Upper lobe of right lung (tissue), 1 donor: ENCODE measurements at places on chromosomes 3 and 15. TPM values are rescaled to one million over a fixed set of nuclear protein-coding genes. Genes with fewer than 3 reads are reported as not detected.

DNA sequence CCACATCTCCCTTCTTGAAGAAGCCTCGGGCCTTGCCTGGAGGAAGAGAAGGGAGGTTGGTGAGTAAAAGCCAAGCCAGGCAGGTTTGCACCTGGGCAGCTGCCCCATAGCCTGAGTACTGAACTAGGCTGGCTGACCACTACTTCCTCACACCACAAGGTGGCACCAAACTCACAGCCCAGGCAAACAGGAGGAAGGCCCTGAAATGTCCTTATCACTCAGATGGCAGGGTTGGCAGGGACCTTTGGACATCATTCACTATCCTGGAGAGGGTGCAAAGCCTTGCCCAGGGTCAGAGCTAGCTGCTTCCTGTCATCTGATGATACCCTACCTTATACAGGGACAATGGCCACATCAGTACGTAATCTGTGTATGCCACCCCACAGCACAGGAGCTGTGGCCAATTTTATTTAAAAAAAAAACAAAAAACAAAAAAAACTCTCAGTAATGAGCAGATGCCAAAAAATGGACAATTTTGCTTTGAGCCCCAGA lies 2.2 kb upstream of the GRAMD2A start:
- peak; percentile 82 for DNase-seq

DNA sequence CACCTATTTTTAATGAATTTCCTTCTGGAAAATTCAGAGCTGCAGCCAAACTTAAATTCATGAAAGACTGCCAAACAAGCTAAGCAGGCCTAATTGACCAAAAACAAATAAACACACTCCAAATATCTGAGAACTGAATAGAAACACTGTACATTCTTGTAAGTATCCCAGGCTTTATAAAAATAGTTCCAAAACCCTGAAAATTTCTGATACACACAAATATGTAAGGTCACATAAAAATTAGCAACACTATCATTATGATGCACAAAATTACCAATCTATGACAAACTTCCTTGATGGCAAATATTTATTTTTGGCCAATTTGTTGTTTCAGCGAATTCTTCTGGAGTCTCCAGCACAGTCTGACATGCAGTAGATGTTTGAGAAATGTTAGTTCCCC lies 117.9 kb upstream of the UBE2E2 start:
- no peak for DNase-seq

DNA sequence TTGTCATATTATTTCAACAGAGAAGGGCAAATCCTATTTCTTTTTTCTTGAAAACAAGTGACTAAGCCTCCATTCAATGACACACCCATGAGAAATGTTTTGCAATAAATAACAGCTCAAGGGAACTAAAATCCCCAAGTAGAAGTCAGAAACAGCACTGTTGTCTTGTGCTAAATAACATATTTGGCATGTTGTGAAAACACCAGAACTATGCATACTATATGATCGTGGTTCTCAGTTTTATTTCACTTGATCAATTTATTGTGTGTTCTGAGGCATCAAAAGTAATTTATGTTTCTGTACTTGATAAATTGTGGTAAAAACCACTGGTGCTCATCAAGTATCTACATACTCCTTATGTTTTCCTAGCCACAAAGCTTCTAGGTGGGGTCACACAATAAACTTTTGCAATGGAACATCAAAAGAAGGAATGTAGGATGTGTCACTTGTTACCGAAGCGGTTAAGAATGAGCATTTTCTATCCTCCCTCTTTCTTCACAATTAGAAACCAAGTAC lies 691.7 kb upstream of the CBLB start:
- DNase-seq = no peak

- no peak for DNase-seq
Observed at GRCh38 chr15:90376789-90377188, 11.3 kb upstream of the IQGAP1 start.

GRCh38 chr3:2547049-2547448 lies 448.4 kb downstream of the CNTN4 start:
- DNase-seq = no peak

DNA sequence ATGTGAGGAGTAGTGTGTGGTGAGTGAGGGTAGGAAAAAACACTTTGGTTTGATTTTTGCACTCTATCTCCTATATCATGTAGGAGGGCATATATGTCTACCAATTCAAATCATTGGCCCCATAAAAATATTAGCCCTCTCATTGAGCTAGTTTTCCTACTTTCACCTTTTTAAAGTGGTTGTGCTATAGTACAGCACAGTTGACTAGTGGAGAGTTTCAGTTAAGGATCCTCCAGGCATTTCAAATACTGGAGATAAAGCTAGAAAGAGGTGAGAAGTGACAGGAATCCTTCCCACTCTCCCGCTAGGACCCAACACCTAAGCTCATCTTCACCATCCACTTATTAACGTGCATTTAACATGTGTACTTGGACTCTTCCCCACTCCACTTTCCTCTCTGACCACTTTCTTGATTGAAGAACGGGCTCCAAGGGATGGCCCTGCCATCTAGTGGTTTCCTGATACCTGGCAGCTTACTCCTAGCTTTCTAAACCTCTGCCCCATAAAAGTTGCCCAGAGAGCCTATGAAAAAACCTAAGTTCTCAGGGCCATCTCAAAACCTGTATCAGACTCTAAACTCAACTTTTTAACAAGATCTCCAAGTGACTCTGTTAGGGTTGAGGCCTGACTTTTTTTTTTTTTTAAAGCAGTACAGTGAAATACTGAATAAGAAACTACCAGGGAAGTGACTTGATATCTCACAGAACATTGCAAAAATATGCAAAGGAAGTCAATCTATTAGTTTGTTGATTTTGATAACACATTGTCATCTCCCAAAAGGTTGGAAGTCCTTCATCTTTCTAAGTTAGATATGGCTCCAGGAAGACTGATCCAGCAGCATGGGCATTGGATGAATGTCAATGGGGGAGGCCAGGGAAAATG lies 17.9 kb downstream of the IL12A start:
- DNase-seq = no peak

DNA sequence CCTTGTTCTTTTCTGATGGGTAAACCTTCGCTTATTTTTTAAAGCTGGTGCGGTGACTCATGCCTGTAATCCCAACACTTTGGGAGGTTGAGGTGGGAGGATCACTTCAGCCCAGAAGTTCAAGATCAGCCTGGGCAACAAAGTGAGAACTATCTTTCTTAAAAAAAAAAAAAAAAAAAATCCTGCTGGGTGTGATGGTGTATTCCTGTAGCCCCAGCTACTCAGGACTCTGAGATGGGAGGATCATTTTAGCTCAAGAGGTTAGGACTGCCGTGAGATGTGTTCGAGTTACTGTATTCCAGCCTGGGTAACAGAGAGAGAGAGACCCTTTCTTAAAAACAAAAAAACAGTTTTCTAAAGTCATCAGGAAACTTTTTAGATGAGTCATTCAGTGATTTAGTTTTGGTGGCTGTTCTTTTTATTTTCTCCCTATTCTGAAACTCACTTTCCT lies 37.7 kb downstream of the SLMAP start:
- DNase-seq = no peak

GRCh38 chr3:40240921-40241320 lies 68.6 kb upstream of the EIF1B start:
- no peak for DNase-seq

- DNase-seq = no peak
Observed at GRCh38 chr3:112315791-112316190, 17.2 kb upstream of the CD200 start.

- no peak for DNase-seq
Observed at GRCh38 chr15:74405823-74406222, 27.9 kb downstream of the SEMA7A start.

DNA sequence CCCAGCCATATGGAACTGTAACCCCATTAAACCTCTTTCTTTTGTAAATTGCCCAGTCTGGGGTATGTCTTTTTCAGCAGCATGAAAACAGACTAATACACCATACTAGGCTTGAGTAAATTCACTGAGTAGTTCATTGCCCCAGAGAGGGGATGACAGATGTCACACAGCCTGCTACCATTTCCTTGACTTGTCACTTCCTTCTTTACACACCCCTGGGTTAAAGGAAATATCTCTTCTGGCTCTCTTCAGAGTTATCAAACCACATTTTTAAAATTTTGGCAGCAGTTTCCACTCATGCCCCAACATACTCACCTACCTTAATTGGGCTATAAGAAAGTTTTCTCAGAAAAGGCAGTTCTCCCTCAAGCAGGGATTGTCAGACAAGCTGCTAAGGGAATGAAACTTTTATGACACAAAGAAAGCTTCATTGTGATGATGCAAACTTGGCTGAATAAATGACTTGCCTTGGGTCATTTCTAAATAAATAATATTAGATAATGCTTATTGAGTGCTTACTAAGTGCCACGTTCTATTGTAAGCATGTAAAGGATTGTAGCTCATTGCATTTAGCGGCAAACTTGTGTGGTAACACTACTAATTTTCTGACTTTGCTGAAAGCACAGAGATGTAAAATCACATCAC lies 68.0 kb upstream of the RBMS3 start:
- no peak for DNase-seq

DNA sequence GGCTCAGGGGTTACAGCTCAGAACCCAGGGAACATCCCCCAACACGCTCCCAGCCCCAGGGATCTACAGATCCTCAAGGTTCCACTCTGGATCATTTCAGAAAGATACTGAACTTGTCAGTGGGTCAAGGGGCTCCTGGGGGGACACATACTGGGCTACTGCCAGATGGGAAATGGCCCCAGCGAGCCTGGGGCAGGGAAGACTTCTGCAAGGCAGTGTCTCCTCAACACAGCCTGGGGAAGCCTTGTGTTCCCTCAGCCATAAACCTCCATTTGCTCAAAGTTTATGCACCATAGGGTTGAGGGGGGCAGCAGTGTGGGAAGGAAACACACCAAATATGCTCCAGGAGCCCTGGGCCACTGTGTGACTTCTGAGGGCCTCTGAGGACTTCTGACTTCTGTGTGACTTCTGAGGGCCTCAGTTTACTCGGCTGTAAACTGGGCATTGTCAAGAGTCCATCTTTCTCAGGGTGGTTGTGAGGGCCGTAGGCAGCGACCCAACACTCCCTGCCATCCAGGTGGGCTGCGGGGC lies 58.4 kb downstream of the IQSEC1 start:
- DNase-seq = no peak

GRCh38 chr3:69791106-69791505 lies 51.8 kb downstream of the MITF start:
- DNase-seq = peak; percentile 85

- no peak for DNase-seq
Observed at GRCh38 chr3:29057326-29057725, 223.5 kb upstream of the RBMS3 start.

DNA sequence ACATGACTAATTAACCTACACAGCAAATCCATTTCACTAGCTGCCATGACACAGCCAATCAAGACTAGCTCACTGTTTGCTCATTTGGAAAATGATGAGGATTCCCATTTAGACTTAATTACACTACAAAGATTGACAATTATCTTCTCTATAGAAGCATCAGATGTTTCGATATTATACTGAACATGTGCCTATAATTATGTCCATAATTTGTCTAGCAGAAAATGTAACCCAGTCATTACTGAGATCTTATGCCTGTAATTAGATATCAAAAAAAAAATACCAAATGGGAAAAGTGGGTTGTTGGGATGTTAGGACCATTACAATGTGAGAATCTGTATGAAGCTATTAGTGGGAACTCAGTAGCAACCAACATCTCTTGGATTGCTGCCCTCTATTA lies 344.2 kb upstream of the MCTP2 start:
- DNase-seq = no peak

DNA sequence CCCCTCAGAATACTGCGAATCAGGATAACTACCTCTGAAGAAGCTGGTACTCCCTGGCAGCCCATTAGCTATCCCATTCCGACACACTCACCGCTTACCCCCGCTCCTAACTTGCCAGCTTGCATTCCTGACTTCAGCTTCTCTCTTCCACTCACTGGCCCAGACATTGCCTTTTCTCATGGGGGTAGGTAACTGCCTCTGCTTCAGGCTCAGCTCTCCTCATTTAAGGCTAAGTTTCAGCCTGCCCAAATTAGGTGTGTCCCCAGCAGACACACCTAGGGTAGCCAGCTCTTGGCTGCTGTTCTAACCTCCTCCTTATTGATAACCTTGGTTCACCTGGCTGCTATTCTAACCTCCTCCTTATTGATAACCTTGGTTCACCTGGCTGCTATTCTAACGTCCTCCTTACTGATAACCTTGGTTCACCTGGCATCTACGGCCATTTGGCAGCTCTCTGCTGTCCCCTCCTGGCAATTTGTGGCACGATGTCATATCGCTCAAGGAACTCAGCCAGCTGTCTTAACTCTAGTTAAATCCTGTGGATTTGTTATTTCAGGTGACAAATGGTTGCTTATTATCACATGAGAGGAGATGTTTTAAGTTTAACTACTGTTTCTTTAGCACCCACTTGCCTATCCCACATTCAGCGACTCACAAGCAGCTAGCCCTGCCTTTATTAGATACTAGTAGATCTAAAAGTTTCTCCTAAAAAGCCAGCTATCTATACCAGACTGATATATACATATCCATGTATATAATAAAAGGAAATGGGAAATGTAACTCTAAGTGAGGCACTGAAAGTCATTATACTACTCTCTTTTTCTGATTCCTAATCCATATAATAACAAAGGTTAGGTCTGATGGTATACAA lies 106.5 kb upstream of the ACP3 start:
- no peak for DNase-seq

DNA sequence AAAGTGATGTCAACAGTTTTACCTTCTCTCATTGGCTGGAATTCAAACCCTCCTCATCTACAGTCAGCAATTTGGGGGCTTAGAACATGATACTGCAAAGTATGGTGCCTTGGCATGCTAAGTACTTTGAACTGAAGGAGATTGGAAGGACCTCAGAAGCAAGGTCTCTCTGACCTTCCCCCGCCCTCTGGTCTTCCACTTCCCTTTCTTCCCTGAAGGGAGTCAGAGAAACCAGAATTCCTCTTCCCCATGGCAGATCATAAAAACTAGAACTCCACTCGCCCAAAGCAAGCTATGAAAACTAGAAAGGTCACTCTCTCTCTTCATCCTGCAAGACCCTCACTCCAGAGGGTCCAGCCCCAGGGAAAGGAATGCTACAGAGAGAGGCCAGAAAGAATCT lies 64.2 kb downstream of the CD200R1L start:
- DNase-seq = no peak

- DNase-seq = no peak
Observed at GRCh38 chr15:96073908-96074307, 256.6 kb upstream of the NR2F2 start.

DNA sequence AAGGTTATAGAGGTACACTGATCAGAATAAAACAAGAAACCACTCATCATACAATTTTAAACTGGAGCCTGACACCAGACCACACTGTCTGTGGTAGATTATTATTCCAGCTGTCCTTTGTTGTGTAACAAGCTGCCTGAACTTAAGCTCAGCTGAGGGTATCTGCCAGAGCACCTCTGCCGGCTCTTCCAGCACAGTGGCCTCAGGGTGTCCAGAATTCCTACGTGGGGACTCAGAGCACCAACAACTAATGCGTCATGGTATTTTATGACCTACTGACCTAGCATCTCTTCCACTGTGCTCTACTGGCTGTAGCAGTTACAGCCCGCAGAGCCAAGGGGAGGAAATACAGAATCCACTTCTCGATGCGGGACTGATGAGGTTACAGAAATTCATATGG lies 15.6 kb upstream of the RAF1 start:
- DNase-seq = no peak

GRCh38 chr3:12288182-12289129 lies at the start of gene PPARG:
Gene PPARG (plus strand): TSS chr3:12289070. CDS start chr3:12379712, 90,642 bp downstream.
- peak; percentile 73 for DNase-seq

The GCNT3 gene
- total RNA-seq = 1.1 TPM

The ABI3BP gene
- 207 TPM for total RNA-seq

The MB21D2 gene
- total RNA-seq = 8.0 TPM

The SLC2A2 gene
- not detected for total RNA-seq
